ENCODE measurements at places on chromosomes 11 and 22. TPM values are rescaled to one million over a fixed set of nuclear protein-coding genes. Genes with fewer than 3 reads are reported as not detected.

NF2 gene
- 48.9 TPM for total RNA-seq

TMPRSS13 gene
- 1.7 TPM for total RNA-seq

RIC3 gene
- total RNA-seq = 8.2 TPM

GAL3ST1 gene
- total RNA-seq = not detected

NUDT8 gene
- total RNA-seq = 12.0 TPM

TRIM6 gene
- 0.10 TPM for total RNA-seq

HSPB2 gene
- not detected for total RNA-seq

XKR3 gene
- total RNA-seq = not detected

ANO1 gene
- not detected for total RNA-seq

BRSK2 gene
- total RNA-seq = not detected

LMNTD2 gene
- total RNA-seq = 5.8 TPM
